NCI-H226 (cell line): ENCODE measurements at places on chromosomes 16 and 17.
A peak's percentile ranks its signal among the peaks of the same experiment; 100 is the strongest.

DNA sequence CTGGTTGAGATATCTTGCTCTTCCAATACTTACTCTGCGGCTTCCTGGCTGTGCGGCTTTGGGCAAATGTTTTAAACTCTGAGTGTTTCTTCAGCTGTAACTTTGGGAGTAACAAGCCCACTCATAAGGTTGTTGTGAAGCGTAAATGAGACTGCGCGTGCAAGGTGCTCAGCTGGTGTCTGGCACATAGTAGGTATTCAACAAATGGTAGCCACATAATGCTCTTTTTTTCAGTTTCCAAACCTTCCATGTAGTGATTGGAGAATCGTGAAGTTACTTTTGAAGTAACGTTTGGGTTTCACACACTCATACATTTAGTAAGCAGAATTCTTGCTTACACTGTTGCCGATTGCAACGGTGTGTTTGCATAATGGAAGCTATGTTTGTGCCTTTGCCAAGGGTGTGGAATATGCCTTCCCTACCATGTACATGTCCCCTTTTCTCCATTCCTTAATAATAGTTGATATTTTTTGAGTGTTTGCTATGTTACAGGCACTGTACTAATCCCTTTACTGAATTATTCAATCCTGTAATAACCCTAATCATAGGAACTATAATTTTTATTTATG is 829 bp downstream of the DHRS7B start:
- no peak for DNase-seq

DNA sequence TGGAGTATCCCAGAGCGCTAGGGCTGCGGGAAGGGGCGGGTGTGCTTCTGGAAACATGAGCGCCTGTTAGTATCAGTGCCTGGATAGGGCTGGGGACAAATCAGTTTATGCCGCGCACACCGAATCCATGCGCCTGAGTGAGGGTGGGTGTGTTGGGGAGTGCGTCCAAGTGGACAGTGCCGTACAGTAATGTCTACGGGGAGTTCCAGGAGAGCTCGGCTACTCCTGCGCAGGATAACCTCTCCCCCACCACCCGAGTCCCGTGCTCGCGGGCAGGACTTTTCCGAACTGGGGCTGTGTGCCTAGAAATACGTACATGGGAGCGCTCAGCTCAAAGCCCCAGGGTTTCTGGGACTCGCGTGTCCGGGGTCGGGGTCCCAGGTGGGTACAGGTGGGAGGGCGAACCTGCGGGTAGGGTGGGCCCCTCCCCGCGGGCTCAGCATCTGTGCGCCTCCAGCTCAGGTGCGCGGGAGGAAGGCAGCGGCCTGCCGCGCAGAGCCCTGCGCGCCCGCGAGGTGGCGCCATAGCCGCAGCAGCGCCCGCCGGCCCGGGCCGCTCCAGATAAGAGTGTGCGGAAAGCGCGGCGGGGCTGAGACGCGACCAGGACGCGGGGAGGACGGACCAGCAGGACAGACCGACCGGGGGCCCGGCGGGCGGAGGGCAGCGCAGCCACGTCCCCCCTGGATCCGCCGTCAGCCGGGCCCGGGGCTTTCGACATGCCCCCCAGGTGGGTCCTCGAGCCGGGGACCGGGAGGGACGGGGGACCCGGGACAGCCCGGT is at the start of gene HIC1:
TSS of gene HIC1 (plus strand) at position 592 of the 780 bp plus-strand sequence. CDS start 1,588 bp downstream, outside the sequence.
- DNase-seq: peak; percentile 70

DNA sequence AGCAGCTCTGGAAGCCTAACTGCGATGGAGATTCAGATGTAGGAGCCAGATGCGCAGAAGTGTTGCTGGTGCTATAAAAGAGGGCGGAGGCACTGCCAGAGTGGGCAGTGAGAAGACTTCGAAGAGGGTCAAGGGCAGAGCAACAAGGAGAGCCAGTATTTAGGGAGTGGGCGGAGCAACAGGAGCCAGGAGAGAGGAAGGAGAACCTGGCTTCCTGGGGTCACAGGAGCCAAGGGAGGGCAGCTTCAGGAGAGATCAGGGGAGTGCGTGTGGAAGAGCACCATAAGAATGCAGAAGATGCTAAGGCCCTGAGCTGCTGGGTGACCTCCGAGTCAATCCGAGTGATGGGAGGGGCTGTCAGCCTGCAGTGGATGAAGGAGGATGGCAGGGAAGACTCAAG is 14.4 kb upstream of the MRPS23 start:
- DNase-seq: no peak

- DNase-seq: no peak
Measured at GRCh38 chr17:48994549-48995303, 2.5 kb upstream of the IGF2BP1 start.

GRCh38 chr17:34633760-34634159 is 54.4 kb downstream of the TMEM132E start:
- no peak for DNase-seq

DNA sequence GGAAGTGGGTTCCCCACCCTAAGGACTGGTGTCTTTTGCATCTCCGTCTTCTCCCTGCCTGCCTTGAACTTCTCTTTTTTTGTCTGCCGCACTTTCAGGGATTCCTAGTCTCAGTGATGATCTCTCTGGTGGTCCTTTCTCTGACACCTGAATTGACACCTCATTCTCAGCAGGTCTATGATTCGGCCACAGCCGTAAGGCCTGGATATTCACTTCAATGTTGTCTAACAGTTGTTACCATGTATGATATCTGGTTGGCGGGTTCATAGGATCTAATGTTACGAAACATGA is 25.1 kb upstream of the SLC47A1 start:
- no peak for DNase-seq

GRCh38 chr17:61087024-61087423 is 312.6 kb upstream of the TBX2 start:
- DNase-seq: no peak
